Small intestine (tissue), 16 donors: ENCODE measurements at places on chromosomes 4 and X. TPM values are rescaled to one million over a fixed set of nuclear protein-coding genes. Genes with fewer than 3 reads are reported as not detected.

Gene XG
- polyA plus RNA-seq, result not detected

Gene KCTD8
- 0.07 TPM for polyA plus RNA-seq

Gene ARMCX1
- 40.6 TPM for polyA plus RNA-seq

Gene ARHGAP4
- polyA plus RNA-seq, result 57.1 TPM

Gene GASK1B
- 4.3 TPM for polyA plus RNA-seq

Gene NUDT10
- polyA plus RNA-seq, result 1.5 TPM

Gene RASGEF1B
- 7.6 TPM for polyA plus RNA-seq

Gene UBQLN2
- polyA plus RNA-seq, result 9.7 TPM

Gene GAGE2A
- polyA plus RNA-seq, result not detected

Gene CT45A2
- polyA plus RNA-seq, result not detected

Gene RBM47
- 111 TPM for polyA plus RNA-seq

Gene SLC16A2
- 5.1 TPM for polyA plus RNA-seq

Gene SPATA4
- not detected for polyA plus RNA-seq
